Adrenal gland (tissue), 19 donors: ENCODE measurements at places on chromosomes 11 and 22. TPM values are rescaled to one million over a fixed set of nuclear protein-coding genes. Genes with fewer than 3 reads are reported as not detected.

DNA sequence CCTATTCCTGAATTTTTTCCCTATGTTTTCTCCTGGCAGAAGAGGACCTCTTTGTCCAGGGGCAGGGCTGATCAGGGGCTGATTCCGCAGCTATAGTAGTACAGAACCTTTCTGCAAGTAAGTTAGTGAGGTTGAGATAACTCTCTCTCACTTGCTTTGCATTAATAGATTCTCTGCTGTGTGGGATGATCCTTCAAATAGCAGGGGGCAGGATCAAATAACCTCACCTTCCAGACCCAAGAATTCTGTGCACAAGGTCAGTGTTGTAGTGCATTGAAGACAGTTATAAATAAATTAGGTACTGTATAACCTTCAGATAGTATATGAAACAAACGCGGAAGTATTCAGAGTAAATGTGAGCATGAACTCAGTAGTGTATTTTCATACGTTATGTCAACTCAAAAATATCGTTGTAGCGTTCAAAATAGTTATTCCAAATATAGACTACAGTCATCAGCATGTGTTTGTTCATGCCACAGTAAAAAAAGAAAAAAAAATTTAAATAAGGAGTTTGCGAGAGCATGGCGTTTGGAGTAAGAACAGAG is 278 bp downstream of the MMP26 start:
- DNase-seq: no peak

- no peak for DNase-seq
These were observed 175.2 kb downstream of the NELL1 start for GRCh38 chr11:20844630-20845029.

GP1BB gene
- polyA plus RNA-seq: 29.8 TPM

DNA sequence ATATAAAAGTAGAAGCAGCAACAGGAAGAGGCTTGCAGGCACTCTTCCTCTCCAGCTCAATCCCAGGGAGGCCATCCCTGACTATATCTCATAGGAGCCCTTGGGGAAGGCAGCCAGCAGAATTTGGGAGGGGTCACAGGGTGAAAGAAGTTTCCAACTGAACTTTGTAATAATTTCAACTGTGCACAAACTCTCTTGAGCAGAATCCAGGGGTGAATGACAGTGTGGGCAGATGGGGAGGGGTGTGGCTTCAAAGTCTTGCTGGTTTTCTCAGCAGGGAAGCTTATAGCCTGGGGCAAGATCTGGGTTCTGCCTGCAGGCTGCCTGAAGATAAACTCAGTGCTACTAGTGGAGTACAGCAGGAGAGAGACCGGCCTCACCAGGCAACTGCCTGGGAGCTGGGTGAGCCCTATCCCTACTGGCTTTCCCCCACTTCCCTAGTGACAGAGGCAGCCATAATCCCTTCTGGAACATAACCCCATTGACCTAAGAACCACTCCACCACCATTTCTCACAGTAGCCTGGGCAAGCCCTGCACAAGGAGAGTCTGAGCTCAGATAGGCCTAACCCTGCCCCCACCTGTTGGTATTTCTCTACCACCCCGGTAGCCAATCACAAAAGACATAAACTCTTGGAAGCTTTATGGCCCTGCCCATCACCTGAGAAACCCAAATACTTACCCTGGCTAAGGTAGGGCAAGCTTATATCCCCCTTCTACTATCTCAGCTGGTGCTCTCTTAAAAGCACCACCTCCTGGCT is 17.8 kb upstream of the TTC12 start:
- peak; percentile 19 for DNase-seq

PEX26 gene
- 15.8 TPM for polyA plus RNA-seq

DNA sequence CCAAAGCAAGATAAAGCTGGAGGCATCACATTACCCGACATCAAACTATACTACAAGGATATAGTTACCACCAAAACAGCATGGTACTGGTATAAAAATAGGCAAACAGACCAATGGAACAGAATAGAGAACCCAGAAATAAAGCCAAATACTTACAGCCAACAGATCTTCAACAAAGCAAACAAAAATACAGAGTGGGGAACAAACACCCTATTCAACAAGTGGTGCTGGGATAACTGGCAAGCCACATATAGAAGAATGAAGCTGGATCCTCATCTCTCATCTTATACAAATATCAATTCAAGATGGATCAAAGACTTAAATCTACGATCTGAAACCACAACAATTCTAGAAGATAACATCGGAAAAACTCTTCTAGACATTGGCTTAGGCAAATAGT is 50.0 kb upstream of the CLTCL1 start:
- no peak for DNase-seq

OR51I1 gene
- polyA plus RNA-seq: not detected

DNA sequence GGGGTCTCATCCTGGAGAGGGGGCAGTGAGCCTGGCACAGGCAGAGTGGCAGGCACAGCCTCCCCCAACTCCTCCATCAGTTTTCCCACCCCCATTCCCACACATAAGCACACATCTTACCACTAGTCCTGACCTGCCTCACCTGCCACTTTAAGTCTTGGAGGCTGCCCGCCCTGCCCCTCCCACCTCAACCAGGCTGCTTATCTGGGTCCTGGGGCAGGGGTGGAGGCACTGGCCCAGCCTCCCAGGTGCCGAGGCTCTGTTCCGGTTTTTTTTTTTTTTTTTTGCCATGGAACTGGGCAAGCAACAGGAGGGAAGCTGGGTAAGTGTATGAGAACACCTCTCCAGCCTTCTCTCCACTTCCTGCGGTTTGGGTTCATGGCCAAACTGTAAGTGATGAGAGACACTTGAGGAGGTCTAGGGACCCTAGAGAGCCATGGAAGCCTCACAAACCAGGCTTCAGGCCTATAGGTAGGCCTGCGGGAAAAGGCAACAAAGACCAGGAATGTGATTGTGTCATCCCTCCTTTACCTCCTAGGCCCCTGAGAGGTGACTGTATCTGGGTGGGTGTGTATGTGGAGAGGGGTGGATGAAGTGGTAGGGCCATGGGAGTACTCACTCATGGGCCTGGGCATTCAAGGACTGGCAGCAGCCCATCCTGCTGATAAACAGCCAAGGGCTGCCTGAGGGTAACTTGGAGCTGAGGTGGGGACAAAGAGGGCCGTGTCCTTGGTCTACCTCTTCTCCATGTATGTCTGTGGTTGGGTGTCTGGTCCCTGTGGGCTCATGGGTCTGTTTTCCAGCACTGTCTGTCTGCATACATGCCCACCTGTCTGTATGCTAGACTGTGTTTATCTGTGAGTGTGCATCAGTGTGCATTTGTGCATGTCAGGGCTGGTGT is 22.6 kb downstream of the PHLDB1 start:
- no peak for DNase-seq

GRCh38 chr11:21631991-21632390 is 560.9 kb upstream of the ANO5 start:
- DNase-seq: no peak

GRCh38 chr22:46484156-46484860 is 53.1 kb downstream of the CELSR1 start:
- no peak for DNase-seq

DNA sequence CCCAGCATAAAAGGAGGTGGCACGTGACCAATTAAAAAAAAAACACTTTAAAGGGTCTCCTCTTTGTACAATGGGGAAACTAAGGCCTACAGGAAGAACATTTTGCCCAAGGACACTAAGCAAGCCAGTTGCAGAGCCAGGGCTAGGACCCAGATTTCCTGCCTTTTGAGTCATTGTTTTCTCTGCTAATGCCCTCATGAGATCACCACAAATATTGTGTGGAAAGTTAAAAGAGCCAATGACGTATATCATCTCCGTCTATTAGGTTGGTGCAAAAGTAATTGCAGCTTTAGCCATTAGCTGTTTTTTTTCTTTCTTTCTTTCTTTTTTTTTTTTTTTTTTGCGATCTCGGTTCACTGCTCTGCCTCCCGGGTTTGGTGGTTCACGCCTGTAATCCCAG is 24.1 kb upstream of the LRRC32 start:
- DNase-seq: no peak

- DNase-seq: no peak
These were observed 77.7 kb downstream of the KCNC1 start for GRCh38 chr11:17812091-17812864.

- DNase-seq: no peak
These were observed 98.8 kb downstream of the MPPED2 start for GRCh38 chr11:30487200-30487898.

DNA sequence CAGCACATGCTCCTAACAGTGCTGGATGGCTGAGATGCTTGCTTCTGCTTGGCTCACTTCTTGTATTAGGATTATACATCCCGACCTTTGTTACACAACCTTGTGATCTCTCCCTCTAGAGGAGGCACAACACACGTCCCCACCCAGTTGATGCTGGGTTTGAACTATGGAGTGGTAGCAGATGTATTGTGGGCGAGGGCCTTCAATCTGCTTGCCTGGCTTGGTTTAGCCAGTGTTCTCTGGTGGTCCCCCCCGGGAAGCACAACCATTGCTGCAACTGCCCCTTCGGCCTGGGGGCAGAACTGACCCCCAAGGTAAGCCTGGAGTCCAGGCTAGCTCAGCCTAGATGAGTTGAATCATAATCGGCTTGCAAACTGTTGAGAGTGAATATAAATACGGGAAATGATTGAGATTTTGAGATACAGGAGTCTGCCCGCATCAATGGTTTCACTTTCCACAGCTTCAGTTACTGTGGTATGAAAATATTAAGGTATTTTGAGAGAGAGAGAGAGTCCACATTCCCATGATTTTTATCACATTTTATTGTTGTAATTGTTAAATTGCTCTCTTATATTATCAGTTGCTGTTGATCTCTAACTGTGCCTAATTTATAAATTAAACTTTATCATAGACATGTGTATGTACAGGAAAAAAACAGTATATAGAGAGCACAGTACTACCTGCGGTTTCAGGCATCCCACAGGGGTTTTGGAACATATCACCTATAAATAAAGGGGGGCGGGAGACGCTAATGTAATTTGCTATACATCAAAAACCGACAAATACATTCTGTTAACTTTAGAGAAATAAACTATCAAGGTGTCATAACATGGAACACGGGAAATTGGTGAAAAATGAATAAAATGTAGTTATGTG is 482.0 kb upstream of the B3GAT1 start:
- no peak for DNase-seq

DNA sequence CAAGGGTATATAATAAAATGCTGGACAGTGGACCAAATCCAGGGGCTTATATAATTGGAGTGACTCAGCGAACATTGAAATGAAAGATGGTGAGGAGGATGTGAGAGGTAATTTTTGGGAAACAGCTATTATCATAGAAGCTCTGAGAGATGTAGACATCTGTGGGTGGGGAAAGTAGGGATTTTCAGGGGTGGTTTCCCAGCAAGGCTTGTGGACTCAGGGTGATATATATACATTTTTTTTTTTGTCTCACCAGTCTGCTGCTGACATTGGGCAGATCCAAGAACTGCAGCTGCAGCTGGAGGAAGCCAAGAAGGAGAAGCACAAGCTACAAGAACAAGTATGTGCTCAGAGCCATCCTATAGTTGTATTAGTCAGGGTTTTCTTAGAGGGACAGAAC is 208.1 kb downstream of the MYO18B start:
- DNase-seq: no peak
